Peyer's patch (tissue), 4 donors: ENCODE measurements at places on chromosomes 5 and 9. TPM values are rescaled to one million over a fixed set of nuclear protein-coding genes. Genes with fewer than 3 reads are reported as not detected.
A peak's percentile ranks its signal among the peaks of the same experiment; 100 is the strongest.

SMIM15 gene
- total RNA-seq = 24.8 TPM

DNA sequence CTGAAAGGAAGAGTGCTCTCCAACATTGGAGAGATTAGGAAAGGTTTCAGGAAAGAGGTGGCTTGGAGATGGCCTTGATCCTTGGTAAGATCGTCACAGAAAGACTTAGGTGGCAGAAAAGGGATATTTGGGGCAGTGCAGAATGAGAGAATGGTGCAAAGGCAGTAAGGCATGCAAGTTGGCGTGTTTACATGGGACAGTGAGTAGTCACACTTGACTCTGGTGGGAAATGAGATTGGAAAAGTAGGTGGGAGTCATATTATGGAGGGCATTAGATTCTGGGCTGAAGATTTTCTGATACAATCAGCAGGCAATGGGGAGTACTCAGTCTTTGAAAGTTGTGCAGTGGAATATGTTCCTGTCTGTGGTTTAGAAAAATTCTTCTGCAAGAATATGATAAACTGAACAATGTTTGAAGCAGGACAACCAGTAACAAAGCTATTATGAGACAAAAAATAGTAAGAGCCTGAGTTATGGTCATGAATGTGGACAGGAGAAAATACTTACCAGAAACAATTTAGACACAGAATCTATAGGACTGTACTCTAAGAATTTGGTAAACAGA lies 76.2 kb upstream of the ANKRD55 start:
- no peak for DNase-seq

GRCh38 chr9:86614871-86615849 lies 260.9 kb upstream of the TUT7 start:
- no peak for DNase-seq

CATSPER3 gene
- total RNA-seq = not detected

GRCh38 chr9:128249908-128250838 lies 25.6 kb downstream of the GOLGA2 start:
- DNase-seq = peak; percentile 98

GRCh38 chr5:29983528-29984155 lies 1209.8 kb upstream of the CDH6 start:
- no peak for DNase-seq

DNA sequence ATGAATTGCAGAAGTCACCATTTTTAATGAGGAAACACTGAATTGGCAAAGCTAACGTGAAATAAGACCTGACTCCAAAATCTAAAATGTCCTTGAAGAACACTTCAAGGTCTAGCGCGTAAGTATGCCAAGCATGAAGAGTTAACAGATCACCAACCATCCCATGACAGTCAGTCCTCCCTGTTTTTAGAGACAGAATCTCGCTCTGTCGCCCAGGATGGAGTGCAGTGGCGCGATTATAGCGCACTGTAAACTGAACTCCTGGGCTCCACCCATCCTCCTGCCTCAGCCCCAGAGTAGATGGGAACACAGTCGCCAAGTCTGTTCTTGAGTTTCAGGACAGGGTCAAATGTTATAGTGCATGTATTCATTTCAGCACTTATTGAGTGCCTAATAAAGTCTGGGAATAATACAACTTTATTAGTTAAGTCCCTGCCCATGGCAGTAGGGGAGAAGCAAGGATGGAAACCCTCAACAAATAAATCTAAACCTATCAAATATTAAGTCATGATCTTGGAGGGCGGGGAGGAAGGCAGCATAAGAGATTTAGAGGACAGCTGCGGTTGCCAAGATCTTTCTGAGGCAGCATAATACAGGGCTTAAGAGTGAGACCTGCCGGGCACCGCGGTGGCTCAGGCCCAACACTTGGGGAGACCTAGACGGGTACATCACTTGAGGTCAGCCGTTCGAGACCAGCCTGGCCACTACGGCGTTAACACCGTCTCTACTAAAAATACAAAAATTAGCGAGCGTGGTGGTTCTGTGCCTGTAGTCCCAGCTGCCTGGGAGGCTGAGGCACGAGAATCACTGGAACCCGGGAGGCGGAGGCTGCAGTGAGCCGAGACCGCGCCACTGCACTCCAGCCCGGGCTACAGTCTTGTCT lies 1.1 kb downstream of the ATPSCKMT start:
- no peak for DNase-seq
